ENCODE measurements at places on chromosomes 2 and 18. TPM values are rescaled to one million over a fixed set of nuclear protein-coding genes. Genes with fewer than 3 reads are reported as not detected.

- DNase-seq = no peak
Observed at GRCh38 chr18:13416208-13416607, 197.6 kb downstream of the LDLRAD4 start.

GRCh38 chr2:178005756-178006155, 66.8 kb downstream of the PDE11A start:
- DNase-seq = no peak

GRCh38 chr2:86393521-86394491, 47.4 kb upstream of the KDM3A start:
- no peak for DNase-seq

Gene DYSF
- 14.8 TPM for total RNA-seq

Gene VSNL1
- 78.4 TPM for total RNA-seq

Gene SH3RF3
- total RNA-seq = 0.78 TPM

Gene GAD1
- total RNA-seq = 2.5 TPM

Gene TBR1
- not detected for total RNA-seq

DNA sequence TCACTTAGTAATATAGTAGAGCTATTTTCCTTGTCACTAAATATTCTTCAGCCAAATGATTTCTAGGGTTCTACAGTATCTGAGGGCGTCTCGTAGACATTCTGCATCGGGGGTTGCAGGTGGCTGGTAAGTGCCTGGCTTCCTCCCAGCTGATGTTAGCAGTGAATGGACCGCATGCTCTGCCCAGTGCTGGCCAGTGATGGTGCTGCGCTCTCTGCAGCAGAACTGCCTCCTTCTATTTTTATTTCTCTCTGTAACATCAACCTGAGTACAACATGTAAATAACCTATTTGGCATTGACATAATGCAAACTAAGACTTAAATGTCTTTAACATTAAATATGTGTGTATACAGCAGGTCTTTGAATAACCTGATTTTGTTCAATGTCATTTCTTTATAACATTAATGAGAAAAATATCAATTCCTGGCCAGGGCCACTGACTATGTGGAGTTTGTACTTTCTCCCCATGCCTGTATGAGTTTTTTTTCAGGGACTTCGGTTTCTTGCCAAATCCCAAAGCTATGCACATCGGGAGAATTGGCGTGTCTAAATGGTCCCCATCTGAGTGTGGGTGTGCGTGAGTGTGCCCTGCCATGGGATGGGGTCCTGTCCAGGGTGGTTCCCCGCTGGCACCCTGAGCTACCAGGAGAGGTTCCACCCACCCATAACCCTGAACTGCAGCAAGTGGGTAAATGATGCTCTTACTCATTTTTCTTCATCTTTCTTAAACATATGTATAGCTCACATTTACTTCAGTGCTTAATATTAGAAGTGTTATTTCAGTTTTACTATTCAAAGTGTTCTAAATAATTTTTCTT, 278.2 kb upstream of the EPAS1 start:
- DNase-seq = no peak

DNA sequence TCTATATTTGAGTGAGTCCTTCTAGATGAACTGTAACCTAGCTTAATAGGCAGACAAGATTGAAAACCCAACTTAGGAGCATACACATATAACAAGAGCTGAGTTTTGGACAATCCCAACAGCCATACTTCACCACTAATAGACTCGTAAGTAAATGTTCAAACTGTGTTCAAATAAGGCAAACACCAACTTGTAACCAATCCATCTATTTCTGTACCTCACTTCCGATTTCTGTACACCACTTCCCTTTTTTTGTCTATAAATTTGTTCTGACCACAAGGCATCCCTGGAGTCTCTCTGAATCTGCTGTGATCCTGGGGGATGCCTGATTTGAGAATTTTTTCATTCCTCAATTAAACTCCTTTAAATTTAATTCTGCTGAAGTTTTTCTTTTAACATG, 1149.1 kb upstream of the NRXN1 start:
- no peak for DNase-seq

GRCh38 chr18:31070206-31070605, 27.7 kb upstream of the DSC3 start:
- no peak for DNase-seq

- DNase-seq = no peak
Observed at GRCh38 chr2:130258356-130258755, 60.1 kb upstream of the TUBA3E start.

GRCh38 chr2:230865766-230866755, 1.3 kb downstream of the ITM2C start:
- peak; percentile 50 for DNase-seq

- no peak for DNase-seq
Observed at GRCh38 chr2:95063086-95063958, 37.8 kb downstream of the MAL start.

Gene CNOT9
- 61.9 TPM for total RNA-seq

- DNase-seq = no peak
Observed at GRCh38 chr2:145861940-145862339, 1342.0 kb upstream of the ZEB2 start.

- DNase-seq = no peak
Observed at GRCh38 chr18:35808796-35809195, 163.7 kb upstream of the RMP24 start.

GRCh38 chr2:65640793-65641103, 208.3 kb upstream of the SPRED2 start:
- DNase-seq = no peak

GRCh38 chr18:5543773-5544389, at the start of gene EPB41L3:
TSS of gene EPB41L3 (minus strand) at chr18:5543997. CDS start at chr18:5489183, 54,814 bp downstream.
- peak; percentile 49 for DNase-seq
